ENCODE measurements at places on chromosomes 5 and 9.

GRCh38 chr5:79924936-79925893 is 65.8 kb downstream of the MTX3 start:
- peak; percentile 66 for DNase-seq

DNA sequence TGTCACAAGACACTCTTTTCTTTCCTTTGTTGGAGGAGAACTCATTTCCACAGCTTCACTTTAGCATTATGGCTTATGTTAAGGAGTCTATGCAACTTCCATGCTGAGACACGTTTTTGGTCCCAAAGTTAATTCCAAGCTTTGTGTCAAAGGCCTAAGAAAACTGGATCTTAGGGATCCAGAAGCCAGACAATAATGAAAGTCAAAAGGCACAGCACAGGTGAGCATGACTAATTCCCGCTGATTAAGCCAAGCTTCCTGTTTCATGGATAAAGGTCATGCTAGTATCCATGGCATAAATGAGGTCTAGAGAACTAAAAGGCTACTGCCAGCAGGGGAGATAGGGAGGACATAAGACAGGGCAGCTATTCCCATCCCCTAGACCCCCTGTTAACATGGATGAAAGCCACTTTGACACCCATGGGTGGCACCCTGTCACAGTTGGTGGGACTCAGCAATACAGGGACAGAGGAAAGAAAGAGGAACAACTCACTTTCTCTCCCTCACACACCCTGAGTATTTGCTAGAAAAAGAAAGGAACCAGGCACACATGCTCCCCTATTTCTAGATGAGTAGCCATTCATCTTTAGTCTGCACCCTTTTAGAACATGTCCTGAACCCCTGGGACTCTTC is 438.1 kb upstream of the CDH9 start:
- no peak for DNase-seq

DNA sequence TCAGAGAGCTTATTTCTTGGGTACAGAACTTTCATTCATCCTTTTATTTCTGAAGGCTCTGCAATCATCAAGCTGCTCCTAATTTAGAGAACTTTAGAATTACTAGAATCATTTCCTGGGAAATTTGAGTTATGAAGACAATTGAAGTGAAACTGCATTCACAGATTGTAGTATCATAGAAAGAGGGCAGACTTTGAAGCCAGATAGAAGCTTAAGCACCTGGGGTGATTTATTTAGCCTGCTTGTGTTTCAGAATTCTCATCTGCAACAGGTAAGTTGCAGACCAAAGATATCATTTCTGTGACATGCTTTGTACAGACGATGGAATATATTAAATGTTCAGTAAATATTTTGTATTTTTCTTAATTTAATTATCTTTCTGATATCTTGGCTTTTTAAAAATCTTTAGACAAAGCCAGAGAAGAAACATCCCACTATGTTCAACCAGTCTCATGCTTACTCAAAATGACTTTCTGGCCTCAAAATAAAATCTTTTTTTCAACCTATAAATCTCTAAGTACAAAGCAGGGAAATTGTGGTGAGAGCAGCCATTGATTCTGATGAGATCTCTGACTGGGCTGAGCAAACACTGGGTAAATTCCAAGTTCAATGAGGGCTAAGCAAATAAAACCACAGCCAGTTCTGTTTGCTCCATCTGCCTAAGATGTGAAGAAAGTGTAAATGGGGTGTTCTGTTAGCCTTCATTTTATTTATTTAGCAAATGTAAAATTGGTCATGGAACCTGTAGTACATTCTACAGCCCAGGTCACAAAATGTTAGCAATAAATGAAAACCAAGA is 264.7 kb upstream of the CCNG1 start:
- DNase-seq, result no peak

GRCh38 chr5:125376059-125376641 is 629.7 kb upstream of the ZNF608 start:
- DNase-seq, result no peak

- DNase-seq, result peak; percentile 74
Observed at GRCh38 chr9:113380869-113381378, 4.1 kb upstream of the HDHD3 start.

- no peak for DNase-seq
Observed at GRCh38 chr5:142545650-142546322, 140.1 kb downstream of the FGF1 start.

- no peak for DNase-seq
Observed at GRCh38 chr5:6827526-6828219, 114.4 kb downstream of the TENT4A start.

GRCh38 chr5:120512791-120513650 is 48.9 kb downstream of the PRR16 start:
- DNase-seq, result no peak

DNA sequence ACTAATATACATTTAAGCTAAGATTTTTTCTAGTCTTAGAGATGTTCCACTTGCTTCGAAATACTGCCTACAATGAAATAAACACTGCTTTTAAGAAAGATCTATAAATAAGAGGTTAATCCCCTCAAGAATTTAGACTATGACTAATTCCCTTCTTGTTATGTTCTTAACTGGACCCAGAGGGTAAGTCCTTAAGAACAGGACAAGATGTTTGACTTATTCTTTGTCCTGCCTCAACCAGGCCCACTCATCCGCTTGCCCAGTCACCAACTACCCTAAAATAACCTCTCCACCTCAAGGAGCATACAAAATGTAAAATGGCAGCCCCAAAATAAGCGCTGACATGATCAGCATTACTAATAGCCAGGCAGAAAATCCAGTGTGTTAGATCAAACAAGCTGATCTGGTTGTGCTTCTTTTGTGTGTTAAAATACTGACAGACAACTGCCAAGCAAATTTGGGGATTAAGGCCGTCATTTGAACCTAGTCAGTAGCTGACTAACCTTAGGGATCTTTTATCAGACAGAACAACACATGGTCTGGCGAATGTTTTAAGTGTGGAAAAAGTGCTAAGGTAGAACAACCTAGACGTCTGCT is 93.7 kb upstream of the SMC5 start:
- peak; percentile 69 for DNase-seq

GRCh38 chr9:84668196-84669012 is 1.1 kb upstream of the NTRK2 start:
- DNase-seq, result peak; percentile 79

DNA sequence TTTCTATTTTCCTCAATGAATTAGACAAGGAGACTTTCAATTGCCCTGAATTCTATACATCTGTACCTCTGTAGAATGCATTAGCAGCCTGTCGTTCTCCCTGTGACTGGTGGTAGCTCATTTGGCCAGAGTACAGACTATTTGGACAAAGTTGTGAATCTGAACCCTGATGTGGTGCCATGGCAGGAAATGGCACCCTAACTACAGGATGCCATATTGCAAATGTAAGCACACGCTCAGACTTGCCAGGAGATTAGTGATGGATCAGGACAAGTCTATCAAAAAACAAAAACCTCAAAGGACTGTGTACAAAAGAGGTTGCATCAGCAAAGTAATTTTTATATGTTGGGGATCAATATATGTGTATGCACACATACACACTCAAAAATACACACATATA is 58.3 kb downstream of the SVEP1 start:
- peak; percentile 62 for DNase-seq

GRCh38 chr9:126569036-126569435 is 44.7 kb upstream of the LMX1B start:
- peak; percentile 84 for DNase-seq

DNA sequence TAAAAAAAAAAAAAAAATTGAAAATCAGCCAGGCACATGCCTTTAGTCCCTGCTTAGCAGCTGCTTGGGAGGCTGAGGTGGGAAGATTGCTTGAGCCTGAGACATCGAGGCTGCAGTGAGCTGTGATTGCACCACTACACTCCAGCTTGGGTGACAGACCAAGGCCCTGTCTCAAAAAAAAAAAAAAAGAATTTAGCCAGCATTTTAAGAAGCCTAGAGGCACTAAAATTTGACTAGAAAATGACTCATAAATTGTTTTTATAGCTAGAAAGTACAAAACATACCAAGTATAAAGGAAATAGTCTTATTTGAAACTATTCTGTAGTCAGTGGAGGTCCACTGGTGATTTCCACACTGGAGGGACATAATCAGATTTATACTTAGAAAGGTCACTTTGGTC is 17.5 kb downstream of the LRRC70 start:
- DNase-seq, result no peak

GRCh38 chr9:2526071-2526828 is 95.3 kb upstream of the VLDLR start:
- no peak for DNase-seq

GRCh38 chr5:176742246-176743105 is 67.9 kb upstream of the UNC5A start:
- no peak for DNase-seq

- DNase-seq, result no peak
Observed at GRCh38 chr5:178808886-178809285, 50.9 kb upstream of the ZNF354B start.

GRCh38 chr9:15513335-15513734 is 2.6 kb upstream of the PSIP1 start:
- DNase-seq, result peak; percentile 11

DNA sequence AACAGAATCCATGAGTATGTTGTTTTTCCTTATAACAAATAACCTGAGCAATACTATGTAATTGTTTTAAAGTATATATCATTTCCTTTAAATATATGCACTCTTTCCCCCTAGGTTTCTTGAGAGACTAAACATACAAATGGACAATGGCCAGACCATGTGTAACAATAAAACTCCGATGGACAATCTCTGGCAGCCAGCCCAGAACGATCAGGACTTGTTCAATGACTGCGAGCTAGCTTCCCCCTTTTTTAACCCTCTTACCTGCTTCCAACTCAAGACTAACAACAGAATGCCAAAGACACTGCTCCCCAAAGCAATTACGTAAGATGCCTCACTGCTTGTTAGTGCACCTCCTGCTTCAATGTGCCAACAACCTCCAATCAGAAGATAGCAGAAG is 94.9 kb downstream of the HTR4 start:
- peak; percentile 5 for DNase-seq

GRCh38 chr9:120431268-120431667 is 148.7 kb downstream of the CDK5RAP2 start:
- DNase-seq, result no peak

DNA sequence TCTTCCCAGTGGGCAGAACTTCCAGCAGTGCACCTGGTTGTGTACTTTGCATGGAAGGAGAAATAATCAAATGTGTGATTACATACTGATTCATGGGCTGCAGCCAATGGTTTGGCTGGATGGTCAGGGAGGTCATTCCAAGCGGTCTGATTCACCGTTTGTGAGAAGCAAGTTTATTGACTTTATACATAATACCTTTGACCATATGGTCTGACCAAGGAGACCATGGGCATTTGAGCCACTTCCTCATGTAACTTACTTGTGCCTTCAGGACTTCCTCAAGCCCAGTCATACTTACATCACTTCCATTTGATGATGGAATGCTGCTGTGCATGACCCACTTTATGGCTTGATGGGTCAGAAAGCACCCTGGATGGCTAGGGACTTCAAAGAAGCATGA is 41.1 kb downstream of the DAP start:
- DNase-seq, result peak; percentile 67

DNA sequence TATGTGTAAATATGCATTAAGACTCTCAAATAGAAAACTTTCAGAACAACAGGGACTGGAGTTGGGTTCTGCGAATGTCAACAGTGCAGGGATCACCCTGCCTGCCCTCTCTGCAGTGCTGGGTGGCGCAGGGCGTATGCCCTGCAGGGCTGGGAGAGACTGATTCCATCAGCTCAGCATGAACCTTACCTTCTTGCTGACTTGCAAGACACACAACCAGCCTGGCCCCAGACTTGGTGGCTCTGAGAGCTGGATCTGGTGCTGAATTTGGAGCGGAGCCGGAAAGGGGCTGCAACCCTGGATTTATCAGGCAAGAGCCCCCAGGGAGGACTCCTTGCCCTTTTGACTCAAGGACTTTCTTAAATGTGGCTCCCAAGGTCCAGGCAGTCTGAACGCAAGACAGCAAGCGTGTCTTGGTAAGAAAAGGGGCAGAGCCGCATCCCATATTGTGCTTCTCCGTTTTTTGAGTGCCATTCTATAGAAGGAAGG is 376.0 kb upstream of the IRX2 start:
- DNase-seq, result no peak

DNA sequence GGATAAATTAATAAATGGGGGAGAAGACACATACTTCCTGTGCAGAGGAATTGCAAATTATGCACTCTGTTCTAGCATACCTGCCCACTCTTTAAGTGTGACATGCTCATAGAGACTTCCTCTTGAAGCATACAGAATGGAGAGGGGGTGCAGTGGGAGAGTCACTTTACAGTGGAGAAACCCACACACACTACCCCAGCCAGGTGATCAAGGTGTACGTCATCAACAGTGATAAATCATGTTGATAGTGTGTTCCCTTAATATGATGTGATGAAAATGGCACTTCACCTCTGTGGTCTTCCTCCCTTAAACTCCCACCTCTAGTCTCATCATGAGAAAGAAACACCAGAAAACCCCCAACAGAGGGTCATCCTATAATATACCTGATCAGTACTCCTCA is 110.0 kb downstream of the SH3GL2 start:
- DNase-seq, result no peak

Data from epithelial cell of esophagus (primary cell).